ENCODE measurements at places on chromosomes 3 and 15. TPM values are rescaled to one million over a fixed set of nuclear protein-coding genes. Genes with fewer than 3 reads are reported as not detected.

C2CD4A gene
- total RNA-seq, result not detected

CDC25A gene
- 2.6 TPM for total RNA-seq

CEP97 gene
- 8.6 TPM for total RNA-seq

TRIM42 gene
- not detected for total RNA-seq

HDDC3 gene
- total RNA-seq, result 18.9 TPM

CPB1 gene
- total RNA-seq, result not detected

GREM1 gene
- 141 TPM for total RNA-seq

PLCH1 gene
- 0.17 TPM for total RNA-seq

CD96 gene
- not detected for total RNA-seq

GAP43 gene
- total RNA-seq, result 0.33 TPM

HESX1 gene
- 1.2 TPM for total RNA-seq

GOLGA8S gene
- 0.15 TPM for total RNA-seq

GPR62 gene
- total RNA-seq, result under 0.01 TPM

ATP10A gene
- 5.8 TPM for total RNA-seq

MLF1 gene
- total RNA-seq, result 11.9 TPM

CPA3 gene
- not detected for total RNA-seq

HEG1 gene
- 113 TPM for total RNA-seq

PLSCR2 gene
- total RNA-seq, result not detected

PLA2G4E gene
- total RNA-seq, result under 0.01 TPM

NRG4 gene
- total RNA-seq, result 0.15 TPM

GOLGA6L7 gene
- total RNA-seq, result not detected

JAGN1 gene
- total RNA-seq, result 35.1 TPM

GASK1A gene
- total RNA-seq, result 4.5 TPM

MYEF2 gene
- total RNA-seq, result 1.3 TPM

All from smooth muscle cell of trachea (primary cell).